T-cell (primary cell): ENCODE measurements at places on chromosomes 5 and 9.

DNA sequence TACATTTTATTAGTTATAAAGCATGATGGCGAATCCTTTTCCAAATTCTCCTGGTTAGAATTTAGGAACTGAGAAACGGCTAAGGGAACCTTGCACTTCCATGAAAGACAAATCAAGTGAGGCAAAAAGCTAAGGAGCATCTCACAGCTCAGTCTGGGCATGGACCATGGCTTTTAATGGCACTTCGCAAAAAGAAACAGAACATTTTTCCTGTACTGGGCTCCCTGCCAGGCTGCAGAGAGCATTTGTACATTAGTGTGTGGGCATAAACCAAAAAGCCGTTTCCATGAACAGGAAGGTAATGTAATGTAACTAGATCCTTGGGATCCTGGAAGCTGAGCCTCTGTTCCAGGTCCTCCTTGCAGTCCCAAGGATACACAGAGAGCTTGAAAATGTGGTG, 354.2 kb downstream of the MRPS30 start:
- no peak for DNase-seq

- no peak for DNase-seq
Measured at GRCh38 chr5:1502046-1502736, 21.6 kb downstream of the LPCAT1 start.

GRCh38 chr5:17289681-17290539, 72.5 kb downstream of the BASP1 start:
- no peak for DNase-seq

- no peak for DNase-seq
Measured at GRCh38 chr5:174195517-174195916, 150.0 kb downstream of the NSG2 start.

- peak; percentile 7 for DNase-seq
Measured at GRCh38 chr5:35954175-35954574, 15.8 kb upstream of the CAPSL start.

DNA sequence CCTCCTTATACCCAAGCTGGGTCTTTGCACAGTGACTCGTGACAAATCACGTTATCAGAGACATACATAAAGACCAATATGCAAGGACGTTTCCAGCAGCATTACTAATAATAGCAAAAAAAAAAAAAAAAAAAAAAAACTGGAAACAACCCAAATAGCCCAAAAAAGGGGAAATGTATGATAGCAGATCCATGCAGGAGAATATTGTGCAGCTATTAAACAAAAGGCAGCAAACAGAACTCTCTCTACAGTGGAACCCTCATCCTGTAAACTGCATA, 37.7 kb downstream of the C5orf15 start:
- no peak for DNase-seq

DNA sequence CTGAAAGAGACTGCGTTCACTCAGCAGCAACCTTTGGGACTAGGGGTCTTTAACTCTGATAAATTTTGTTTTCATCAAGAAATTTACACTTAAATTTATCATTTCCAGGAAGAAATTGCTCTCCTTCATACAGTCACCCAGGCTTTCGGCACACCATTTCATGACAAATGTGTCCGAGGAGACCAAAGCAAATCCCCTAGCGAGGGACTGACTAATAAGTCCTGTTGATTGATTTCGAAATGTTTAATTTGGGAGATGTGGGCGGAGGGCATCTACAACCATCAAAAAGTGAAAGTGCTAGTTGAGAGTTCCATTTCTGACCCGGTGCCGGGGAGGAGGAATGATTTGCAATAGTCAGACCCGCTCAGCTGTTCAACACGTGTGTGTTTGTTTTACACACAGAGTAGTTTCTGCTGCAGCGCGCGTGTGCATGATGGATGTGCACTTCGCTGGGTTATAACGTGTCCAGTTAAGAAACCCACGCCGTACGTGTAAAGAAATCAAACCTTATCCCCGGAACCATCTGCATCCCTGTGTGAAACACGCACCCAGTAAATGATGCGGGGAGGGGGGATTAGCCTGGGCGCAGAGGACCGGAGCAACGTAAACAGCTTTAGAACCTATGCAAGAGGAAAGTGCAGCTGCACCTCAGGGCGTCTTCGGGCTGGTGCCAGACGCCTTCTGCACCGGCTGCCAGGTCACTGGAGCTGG, 845 bp upstream of the NR4A3 start:
- DNase-seq: peak; percentile 58

GRCh38 chr9:33651125-33651524, 127.1 kb downstream of the ANKRD18B start:
- no peak for DNase-seq

DNA sequence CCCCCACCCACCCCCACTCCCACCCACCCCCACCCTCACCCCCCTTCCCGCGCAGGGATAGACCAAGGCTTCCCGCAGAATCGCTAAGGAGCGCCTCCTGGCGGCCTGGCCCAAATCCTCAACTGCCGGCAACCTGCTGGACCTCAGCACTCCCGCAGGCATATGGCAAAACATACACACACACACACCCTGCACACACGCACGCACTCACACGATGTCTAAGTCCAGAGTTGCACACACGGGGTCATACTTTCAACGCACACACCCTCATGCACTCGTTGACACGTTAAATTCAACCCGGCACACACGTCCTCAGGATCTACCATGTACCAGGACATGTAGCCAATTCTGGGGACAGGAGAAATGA, 1.7 kb downstream of the CPLX2 start:
- DNase-seq: no peak

DNA sequence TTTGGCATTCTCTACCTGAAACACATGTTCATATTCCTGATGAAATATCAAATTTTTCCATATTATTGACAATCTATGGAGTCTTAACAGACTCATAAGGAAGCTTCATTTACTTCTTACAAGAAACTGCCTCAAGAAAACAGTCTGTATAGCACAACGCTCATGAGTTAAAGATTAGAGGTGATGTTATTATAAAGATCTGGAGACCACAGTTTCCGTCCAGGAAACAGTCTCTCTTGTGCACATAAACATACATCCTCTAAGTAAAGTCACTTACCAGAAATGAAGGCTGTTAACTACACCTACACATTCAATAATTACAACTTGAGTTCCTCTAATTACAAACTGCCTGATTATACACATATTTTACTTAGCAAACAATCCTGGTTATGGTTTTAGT, 86.9 kb downstream of the RAPGEF6 start:
- DNase-seq: no peak

GRCh38 chr5:174935854-174936474, 211.6 kb downstream of the MSX2 start:
- no peak for DNase-seq

- no peak for DNase-seq
Measured at GRCh38 chr9:91519520-91520277, 96.1 kb upstream of the NFIL3 start.

DNA sequence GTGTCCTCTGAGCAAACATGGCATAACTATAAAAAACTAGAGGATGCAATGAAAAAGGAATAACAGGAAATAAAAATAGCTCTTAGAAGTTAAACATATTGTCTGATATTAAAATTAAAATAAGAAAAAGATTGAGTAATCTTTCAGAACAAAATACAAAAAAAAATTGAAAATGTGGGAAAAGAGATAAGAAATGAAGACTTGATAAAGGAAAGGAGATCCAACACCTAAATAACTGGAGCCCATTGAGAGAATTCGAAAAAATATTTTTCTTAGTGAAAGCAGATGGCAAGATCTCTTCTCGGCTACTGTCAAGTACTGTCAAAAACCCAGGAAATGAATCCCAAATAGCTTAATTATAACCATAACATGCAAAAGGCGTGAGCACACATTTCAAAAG, 24.9 kb downstream of the LIFR start:
- DNase-seq: no peak

DNA sequence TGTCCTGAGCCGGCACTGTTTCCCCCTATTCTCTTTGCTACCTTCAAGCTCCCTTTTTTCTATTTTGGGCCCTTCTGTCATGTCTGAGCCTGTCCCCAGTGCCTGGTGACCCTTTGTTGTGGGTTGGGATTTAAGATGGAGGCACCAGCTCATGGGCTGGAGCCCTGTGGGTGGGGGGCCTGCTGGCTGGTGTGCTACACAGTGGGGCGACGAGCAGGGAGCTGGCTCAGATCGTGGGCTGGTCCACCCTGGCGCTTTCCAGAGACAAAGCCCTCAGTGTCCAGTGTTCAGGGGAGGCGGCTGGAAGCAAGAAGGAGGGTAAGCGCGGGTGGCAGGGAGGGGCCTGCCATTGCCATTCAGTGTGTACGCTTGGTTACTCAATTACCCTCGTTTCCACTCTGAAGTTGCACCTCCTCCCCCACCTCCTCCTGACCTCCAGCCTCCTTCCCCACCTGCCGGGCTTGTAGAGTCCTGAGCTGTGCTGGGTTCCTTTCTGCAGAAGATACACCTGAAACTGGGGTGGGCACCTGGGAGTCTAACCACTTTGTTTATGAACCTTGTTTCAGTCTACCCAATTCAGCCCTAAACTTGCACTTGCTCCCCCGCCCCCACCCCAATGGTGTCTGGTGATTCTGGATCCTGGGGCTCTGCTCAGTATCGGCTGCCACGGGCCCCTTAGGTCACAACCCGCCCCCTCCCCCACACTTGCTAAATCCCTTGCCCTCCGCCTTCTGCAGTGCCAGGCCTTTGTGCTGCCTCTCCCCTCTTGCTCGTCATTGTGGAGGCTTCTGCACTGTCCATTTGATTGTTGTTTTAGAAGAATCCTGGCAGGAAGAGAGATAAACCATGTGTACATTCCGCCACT, 49.9 kb downstream of the MVB12B start:
- DNase-seq: no peak

GRCh38 chr9:101371813-101372212, 13.0 kb downstream of the BAAT start:
- no peak for DNase-seq

- DNase-seq: no peak
Measured at GRCh38 chr9:112898872-112899311, 8.2 kb upstream of the SLC46A2 start.

- no peak for DNase-seq
Measured at GRCh38 chr9:108599571-108599970, 256.2 kb downstream of the ACTL7B start.
